ENCODE measurements at places on chromosomes 7 and 10. TPM values are rescaled to one million over a fixed set of nuclear protein-coding genes. Genes with fewer than 3 reads are reported as not detected.

DNA sequence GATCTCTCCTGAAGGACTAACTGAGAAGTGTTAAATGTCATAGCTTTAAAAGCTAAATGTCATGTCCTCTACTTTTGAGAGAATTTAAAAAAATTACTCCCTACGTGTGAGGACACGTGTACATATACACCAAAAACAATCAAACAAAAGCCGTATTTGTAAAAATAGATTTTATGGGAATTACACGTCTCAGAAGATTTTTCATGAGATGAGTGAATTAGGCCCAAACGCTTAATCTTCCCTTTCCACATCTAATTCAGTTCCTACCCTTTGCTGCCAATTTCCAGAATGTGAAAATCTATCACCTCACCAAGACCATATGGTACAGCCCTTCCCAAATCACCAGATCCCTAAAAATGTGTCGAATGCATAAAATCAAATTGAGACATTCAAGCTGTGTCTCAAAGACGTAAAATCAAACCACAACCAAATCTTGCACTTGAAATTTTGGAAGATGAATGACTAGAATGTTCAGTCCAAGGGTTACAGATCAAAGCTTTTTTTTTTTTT lies 1.0 kb upstream of the CTTNBP2 start:
- DNase-seq = no peak

The TMEM26 gene
- 0.87 TPM for total RNA-seq

GRCh38 chr10:78691301-78692030 lies 377.3 kb upstream of the ZMIZ1 start:
- DNase-seq = no peak

- DNase-seq = no peak
Measured at GRCh38 chr10:13730956-13731355, 144.2 kb downstream of the PRPF18 start.

The INPP5F gene
- total RNA-seq = 46.1 TPM

The ZNF277 gene
- 24.3 TPM for total RNA-seq

The ACBD7 gene
- total RNA-seq = 10.7 TPM

The KNDC1 gene
- 11.0 TPM for total RNA-seq

DNA sequence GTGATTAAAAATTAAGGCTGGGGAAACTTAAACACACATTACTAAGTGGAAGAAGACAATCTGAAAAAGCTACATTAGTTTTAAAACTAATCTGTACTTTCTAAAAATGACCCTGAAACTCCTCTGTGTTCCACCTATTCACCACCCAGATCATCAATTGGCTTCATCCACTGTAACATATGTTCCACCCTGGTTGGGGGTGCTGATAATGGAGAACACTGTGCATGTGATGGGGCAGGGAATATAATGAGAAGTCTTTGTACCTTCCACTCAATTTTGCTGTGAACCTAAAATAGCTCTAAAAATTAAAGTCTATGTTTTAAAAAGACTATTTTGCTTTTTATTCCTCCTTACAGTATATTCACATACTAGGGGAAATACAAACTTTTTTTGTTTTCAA lies 132.7 kb downstream of the CNOT4 start:
- DNase-seq = no peak

DNA sequence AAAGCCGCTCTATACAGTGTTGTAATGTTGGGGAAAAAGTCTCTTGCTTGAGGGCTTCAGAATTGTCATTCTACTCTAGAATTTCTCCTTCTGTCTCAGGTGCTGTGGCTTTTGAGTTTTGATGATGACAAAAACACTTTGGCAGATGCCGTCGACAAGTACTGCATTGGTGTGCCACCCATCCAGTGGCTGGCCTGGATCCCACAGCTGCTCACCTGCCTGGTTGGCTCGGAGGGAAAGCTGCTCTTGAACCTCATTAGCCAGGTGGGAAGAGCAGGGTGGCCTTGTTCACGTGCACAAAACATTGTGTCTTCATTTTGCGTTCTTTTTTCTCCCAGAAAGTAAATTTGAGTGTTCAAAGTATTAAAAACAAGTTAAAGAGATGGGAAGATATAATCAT lies 112.0 kb downstream of the TRRAP start:
- no peak for DNase-seq

DNA sequence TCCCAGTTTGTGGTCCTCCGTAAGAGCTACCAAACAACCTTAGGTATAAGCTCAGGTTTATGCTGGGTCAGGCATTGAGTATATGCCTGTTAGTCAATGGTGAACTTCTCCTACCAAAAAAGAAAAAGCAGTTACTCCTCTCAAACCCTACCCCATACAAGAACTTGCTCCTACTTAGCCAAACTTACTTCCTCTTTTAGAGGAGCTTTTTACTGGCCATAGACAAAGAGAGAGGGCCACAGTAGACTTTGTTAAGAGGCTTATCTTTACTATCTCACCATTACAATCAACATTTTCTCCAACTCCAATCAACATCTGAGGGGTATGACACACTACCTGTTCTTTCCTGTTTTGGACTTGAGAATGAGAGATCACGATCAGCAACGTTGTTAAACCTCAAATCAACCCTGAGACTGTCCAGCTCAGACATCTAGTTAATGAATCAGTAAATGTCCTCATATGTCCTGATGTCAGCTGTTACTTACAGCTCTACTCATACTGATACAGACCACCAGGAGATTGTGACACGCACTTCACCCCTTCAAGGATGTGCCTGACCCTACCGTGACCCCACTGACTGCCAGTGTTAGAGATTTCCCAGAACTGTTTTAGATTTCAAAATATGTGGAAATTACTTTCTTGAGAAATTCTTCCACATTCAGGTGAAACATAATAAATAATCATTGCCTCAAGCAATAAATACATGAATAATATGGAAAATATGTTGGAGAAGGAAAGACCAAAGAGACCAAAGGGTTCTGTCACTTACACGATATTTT lies 18.4 kb upstream of the CCDC71L start:
- no peak for DNase-seq

The BICC1 gene
- total RNA-seq = 4.9 TPM

DNA sequence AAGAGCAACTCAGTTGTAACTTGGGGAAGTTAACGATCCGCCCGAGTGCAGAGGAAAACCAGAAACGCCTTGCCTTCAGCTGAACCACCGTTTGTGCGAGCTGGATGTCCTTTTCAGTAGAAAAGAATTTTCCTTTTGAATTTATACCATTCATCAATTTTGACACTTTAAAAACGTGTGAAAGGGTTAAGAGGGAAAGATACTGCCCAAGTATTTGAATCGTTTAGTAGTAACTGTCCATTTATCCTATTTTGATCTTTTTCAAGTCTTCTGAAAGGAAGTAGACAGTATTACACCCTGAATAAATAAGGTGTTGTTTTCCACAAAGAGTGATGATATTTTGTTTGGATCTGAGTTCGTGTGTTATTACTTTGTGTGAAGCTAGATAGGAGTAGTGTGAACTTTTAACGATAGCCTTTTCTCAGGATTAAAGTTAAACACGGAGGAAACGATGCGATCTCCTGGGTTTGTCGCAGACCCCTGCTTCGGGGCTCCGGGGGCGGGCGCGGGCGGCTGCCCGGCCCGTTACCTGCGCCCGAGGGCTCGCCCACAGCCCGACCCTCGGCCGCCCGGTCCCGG lies 830 bp upstream of the BMI1 start:
- DNase-seq = no peak

- no peak for DNase-seq
Measured at GRCh38 chr7:128221929-128222403, 19.1 kb upstream of the LEP start.

GRCh38 chr10:27068217-27068891 lies 31.9 kb downstream of the ANKRD26 start:
- no peak for DNase-seq

DNA sequence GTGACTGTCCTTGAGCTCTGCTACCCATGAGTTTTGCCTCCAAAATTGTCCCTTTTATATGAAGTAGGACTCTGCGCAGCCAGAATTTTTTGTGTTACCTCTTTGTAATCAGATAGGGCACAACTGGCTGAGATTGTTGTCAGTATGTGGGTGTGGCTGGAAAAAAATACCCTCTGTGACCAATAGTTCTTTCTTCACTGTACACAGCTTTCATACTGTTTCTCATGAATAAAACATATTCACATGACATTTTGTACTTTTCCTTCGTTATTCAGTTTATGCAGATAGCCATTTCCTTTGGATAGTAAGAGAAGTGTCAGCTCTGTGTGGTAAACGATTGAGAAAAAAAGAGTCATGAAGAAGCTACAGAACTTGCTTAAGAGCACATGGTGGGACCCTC lies 49.6 kb upstream of the WNT8B start:
- DNase-seq = no peak

GRCh38 chr7:139918480-139918879 lies 89.4 kb downstream of the TBXAS1 start:
- no peak for DNase-seq

The WAC gene
- 140 TPM for total RNA-seq

GRCh38 chr10:91901784-91902677 lies 7.3 kb downstream of the FGFBP3 start:
- no peak for DNase-seq

- no peak for DNase-seq
Measured at GRCh38 chr7:129969881-129970446, 17.2 kb upstream of the UBE2H start.

DNA sequence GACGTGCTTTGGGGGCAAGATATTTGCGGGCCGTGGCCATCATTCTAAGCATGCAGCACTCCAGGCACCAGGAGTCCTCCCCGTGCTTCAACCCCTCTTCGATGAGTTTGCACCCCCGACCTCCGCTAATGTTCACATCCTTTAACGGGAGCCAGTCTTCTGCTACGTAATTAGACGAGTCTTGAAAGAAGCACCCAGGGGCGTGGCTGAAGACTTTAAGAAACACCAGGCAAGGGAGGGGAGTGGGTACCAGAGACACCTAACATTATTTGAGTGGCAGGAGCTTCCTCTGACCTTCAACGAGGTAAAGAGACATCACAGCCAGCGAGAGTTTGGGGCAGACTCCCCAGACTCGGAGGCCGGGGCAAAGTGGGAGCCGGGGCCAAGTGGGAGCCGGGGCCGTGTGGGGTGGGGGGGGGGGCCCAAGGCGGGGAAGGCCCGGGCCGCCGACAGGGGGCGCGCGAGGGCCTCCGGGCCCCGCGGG lies 31.1 kb upstream of the TOMM7 start:
- DNase-seq = no peak

DNA sequence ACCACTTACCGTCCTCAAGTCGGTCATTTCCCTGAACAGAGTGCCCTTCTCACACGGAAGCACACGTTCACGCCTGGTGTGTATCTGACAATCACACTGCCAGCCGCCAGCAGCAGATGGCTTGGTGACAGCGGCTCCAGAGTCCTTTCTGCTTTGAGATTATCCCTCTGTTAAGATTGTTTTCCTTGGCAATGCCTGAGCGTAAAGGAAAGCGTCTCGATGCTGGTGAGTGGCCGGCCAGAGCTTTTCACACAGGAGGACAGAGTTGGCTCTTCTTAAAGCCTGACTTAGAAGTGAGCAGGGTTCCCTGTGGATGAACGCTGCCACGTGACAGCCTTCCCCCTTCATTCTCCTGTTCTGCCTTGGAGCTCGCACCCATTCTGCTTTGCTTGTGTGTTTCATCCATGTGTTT lies 22.1 kb upstream of the PRKAR1B start:
- DNase-seq = no peak

- no peak for DNase-seq
Measured at GRCh38 chr10:131081376-131081775, 230.1 kb downstream of the TCERG1L start.

- peak; percentile 26 for DNase-seq
Measured at GRCh38 chr10:123147635-123148413, at the start of gene HMX2. TSS of gene HMX2 (plus strand) at chr10:123148136. CDS start at chr10:123148379, 243 bp downstream.

DNA sequence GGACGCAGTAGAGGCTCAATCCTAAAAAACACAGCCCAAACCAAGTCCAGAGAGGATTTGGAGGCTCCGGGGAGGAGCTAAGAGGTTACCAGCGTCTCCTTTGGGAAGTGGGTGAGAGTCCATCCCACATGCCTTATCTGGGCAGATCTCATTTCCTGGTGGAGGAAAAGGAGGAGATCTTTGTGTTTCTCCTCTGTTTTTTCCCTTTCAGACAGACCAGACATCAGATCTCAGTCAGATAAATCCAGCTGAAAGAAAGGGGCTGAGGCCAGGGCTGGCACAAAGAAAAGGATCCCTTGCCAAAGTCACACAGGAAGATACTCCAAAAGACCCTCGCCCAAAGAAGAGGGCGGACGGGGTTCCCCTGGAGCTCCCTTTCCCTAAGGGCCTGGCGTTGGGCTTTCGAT lies 58.3 kb upstream of the COMTD1 start:
- no peak for DNase-seq

- DNase-seq = no peak
Measured at GRCh38 chr10:124000792-124001201, 92.6 kb downstream of the CHST15 start.

The MSMB gene
- total RNA-seq = not detected

DNA sequence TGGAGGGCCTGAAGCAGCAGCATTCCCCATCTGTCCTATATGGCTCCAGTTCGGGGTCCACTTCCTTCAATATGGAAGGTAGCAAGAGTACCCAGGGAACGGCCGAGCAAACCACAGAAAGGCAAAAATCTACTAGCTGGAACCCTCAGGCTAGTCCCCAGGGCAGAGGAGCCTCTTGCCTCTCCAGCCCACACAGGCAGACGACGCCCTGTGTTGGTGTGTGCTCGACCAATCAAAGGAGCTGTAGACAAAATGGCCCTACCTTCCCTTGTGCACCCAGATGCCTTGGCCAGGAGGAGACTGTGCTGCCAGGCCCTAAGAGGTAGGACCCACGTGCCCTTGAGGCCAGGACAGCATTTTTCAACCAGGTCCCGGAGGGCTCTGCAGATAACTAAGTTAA lies 91.5 kb downstream of the FAM53B start:
- DNase-seq = no peak

DNA sequence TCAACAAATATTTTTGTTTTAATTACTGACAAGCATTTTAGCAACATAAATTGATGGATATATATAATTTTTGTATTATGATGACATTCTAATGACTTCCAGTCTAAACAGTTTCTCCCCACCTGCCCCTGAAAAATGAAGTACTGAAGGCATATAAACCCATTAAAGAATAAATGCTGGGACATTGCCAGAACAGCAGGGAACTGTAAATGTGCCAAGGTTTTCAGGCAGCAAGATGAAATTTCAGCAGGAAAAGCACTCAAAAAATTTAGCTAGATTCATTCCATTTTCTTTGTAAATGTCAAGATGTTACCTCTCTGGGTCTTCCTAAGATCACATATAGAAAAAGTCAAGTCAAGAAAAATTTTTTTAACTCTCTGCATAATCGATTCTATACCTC lies 11.0 kb upstream of the TLL2 start:
- no peak for DNase-seq

The PLEKHA8 gene
- total RNA-seq = 67.0 TPM

- no peak for DNase-seq
Measured at GRCh38 chr10:79244841-79245504, 102.3 kb upstream of the PPIF start.

GRCh38 chr7:21140622-21141021 lies 287.3 kb upstream of the SP4 start:
- no peak for DNase-seq

The LHFPL3 gene
- total RNA-seq = not detected

The PRRT4 gene
- total RNA-seq = 2.9 TPM

- DNase-seq = no peak
Measured at GRCh38 chr7:93913197-93913596, 6.8 kb downstream of the GNGT1 start.

DNA sequence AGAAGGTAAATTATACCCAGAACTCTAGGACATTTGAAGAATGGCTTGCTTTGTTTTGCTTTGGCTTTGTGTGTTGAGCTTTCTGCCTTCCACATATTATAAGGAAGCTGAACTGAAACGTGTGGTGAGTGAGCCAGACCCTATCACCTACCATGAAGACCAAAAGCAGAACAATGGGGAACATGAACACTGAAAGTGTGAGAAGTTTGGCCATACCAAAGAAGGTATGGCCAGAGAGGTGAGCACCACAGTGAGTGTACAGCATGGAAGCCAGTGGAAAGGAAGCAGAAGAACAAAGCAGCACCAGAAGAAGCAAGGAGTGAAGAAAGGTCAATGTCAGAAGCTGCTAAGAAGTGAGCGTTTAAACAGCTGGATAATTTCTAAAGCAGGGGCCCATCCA lies 59.7 kb upstream of the CCDC71L start:
- DNase-seq = no peak

All from progenitor cell of endocrine pancreas (in vitro differentiated cells).